ENCODE measurements at places on chromosomes 3 and 15. TPM values are rescaled to one million over a fixed set of nuclear protein-coding genes. Genes with fewer than 3 reads are reported as not detected.

DNA sequence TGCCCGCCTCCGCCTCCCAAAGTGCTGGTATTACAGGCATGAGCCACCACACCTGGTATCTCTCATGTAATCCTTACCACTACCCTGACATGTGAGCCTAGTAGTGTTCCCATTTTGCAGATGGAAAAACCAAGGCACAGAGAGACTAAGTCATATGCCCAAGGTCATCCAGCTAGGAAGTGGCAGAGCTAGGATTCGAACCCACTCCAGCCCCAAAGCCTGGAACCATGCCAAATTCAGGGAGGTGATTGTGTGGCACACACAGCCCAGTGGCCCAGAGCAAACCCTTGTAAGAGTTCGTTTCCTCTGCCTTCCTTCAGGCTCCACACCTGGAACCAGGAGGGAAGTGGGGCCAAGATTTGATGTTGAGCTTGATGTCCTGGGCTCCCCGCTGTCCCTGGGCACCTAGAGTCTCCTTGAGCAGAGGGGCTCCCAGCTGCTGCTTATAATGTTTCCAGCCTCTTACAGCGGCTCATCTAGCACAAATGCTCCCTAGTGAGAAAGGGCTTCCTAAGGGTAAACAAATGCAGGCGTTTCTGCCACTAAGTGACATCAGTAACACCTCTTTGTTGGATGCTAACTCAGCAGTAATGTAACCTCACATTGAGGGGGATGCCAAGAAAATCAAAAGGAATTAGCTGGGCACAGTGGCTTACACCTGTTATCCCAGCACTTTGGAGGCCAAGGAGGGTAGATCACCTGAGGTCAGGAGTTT is 3.6 kb downstream of the HAPLN3 start:
- no peak for DNase-seq

GRCh38 chr15:50287324-50288116 is 22.0 kb upstream of the HDC start:
- no peak for DNase-seq

GRCh38 chr3:184156522-184156955 is 1.4 kb downstream of the DVL3 start:
- DNase-seq = peak; percentile 72

- DNase-seq = no peak
Measured at GRCh38 chr15:29316422-29316821, 46.8 kb upstream of the NSMCE3 start.

The ERICH6 gene
- 0.04 TPM for polyA plus RNA-seq
